ENCODE measurements at places on chromosomes 13 and 19. TPM values are rescaled to one million over a fixed set of nuclear protein-coding genes. Genes with fewer than 3 reads are reported as not detected.

Gene ZNF442
- total RNA-seq, result 2.2 TPM

Gene UFM1
- 54.5 TPM for total RNA-seq

Gene PINLYP
- total RNA-seq, result 8.8 TPM

Gene CGB3
- not detected for total RNA-seq

Gene GJB6
- 121 TPM for total RNA-seq

Gene ZNF154
- 2.2 TPM for total RNA-seq

Gene PDX1
- not detected for total RNA-seq

Gene UHRF1
- 2.0 TPM for total RNA-seq

Gene ZBTB45
- 14.0 TPM for total RNA-seq

Gene SULT2A1
- 1.7 TPM for total RNA-seq

- no peak overlapping the region for H3K27ac ChIP-seq
- no peaks in the 10 kb centered on the region for H3K27me3 ChIP-seq
- no peaks in the 10 kb centered on the region for H3K4me1 ChIP-seq
- H3K4me3 ChIP-seq, result no peak overlapping the region
- no peaks in the 10 kb centered on the region for H3K36me3 ChIP-seq
Measured at GRCh38 chr13:46751811-46752635, 44.9 kb downstream of the ESD start.

DNA sequence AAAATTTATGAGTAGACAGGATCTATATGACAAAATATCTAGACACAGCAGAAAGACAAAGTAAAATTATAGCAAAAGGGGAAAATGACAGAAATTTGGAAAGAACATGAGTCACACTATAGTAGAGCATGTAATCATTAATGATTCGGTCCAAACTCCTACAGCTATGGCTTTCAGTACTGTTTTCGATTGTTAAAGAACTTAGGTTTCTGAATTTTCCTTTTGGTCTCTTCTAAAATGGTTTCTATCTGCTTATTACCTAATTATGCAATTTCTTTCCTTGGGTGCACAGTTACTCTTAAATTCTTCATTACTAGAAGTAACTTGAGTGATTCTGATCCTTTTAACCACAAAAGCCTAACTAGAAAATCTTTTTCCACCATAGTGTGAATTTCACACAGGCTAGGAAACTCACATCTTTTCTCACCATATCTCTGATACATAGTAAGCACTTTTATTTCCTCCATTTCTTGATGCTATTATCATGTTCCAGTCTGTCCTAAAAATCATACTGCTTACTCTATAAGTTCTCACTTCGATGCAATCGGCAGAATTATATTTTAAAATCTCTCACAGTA lies 1101.4 kb downstream of the PCDH9 start:
- H3K27ac ChIP-seq, result no peak overlapping the region
- H3K4me3 ChIP-seq, result no peak overlapping the region
- DNase-seq, result no peak
- H3K36me3 ChIP-seq, result no peaks in the 10 kb centered on the region
- H3K27me3 ChIP-seq, result no peaks in the 10 kb centered on the region

DNA sequence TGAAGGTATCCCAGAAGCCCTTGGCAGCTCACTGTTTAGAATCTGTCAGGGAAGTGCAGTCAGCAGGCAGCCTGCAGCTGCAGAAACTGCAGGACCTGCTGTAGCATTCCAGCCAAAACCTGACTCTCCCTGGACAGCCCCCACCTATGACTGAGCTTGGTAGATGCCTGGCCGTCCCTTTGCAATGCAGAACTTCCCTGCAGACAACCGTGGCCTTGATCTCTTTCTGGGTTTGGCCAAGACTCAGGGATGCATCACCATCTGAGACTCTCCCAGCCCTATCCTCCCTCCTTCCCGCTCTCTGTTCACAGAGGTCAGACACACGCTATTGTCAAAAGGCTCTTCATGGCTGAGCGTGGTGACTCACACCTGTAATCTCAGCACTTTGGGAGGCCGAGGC lies 99.4 kb downstream of the ZNF557 start:
- no peak for DNase-seq
- H3K27ac ChIP-seq, result no peak overlapping the region
- H3K36me3 ChIP-seq, result no peaks in the 10 kb centered on the region
- H3K27me3 ChIP-seq, result no peaks in the 10 kb centered on the region
- H3K4me1 ChIP-seq, result no peaks in the 10 kb centered on the region
- no peak overlapping the region for H3K4me3 ChIP-seq

GRCh38 chr19:33219261-33219815 lies 6.3 kb downstream of the SLC7A10 start:
- H3K27ac ChIP-seq, result no peak overlapping the region
- H3K4me1 ChIP-seq, result no peaks in the 10 kb centered on the region
- H3K27me3 ChIP-seq, result peaks cover 2% of the 10 kb centered on the region
- no peak overlapping the region for H3K4me3 ChIP-seq

- H3K36me3 ChIP-seq, result peaks cover 15% of the 10 kb centered on the region
- peaks cover 7% of the 10 kb centered on the region for H3K27me3 ChIP-seq
- no peak for DNase-seq
- no peak overlapping the region for H3K27ac ChIP-seq
Measured at GRCh38 chr19:10288662-10289166, 1.0 kb upstream of the ICAM5 start.

DNA sequence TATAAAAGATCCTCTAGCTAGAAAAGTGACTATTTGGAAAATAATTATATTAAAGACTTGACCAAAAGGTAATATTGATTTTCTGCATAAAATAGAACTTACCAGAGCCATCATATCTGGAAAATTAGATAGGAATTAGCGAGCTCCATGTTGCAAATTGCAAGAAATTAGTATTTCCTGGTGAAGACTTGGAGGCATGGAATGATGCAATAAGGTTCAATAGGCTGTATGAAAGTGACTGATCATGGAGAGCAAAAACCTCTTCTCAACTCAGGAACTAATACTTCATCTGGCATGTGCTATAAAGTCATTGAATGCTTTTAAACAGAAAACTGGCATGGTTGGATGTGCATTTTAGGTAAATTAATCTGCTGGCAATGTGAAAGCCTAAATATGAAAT lies 66.3 kb upstream of the UFM1 start:
- DNase-seq, result no peak
- no peaks in the 10 kb centered on the region for H3K36me3 ChIP-seq
- no peak overlapping the region for H3K4me3 ChIP-seq
- H3K4me1 ChIP-seq, result no peaks in the 10 kb centered on the region

- H3K27ac ChIP-seq, result peak overlapping the region; percentile 52
- H3K27me3 ChIP-seq, result no peaks in the 10 kb centered on the region
- no peaks in the 10 kb centered on the region for H3K36me3 ChIP-seq
- no peak for DNase-seq
- no peak overlapping the region for H3K4me3 ChIP-seq
Measured at GRCh38 chr19:2974342-2975041, 2.9 kb upstream of the TLE6 start.

DNA sequence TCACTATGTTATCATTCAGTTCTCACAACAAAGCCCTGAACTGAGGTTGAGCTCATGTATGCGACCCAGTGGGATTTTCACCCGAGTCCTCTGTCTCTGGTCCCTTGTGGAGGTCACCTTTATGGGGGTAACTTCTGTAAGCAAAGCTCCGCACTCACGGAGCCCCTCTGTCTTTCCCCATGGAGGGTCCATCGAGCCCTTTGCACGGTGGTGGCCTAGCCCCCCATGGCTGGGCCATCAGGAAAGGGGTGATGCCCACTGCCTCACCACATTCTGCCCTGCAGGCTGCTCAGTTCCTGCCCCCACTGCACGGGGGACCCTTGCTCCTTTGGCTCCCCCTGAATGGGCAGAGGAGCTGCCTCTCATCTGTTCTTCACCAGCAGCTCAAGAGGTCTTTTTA lies 39.6 kb downstream of the CHST8 start:
- H3K27ac ChIP-seq, result no peak overlapping the region
- no peaks in the 10 kb centered on the region for H3K27me3 ChIP-seq
- H3K36me3 ChIP-seq, result no peaks in the 10 kb centered on the region
- no peaks in the 10 kb centered on the region for H3K4me1 ChIP-seq

DNA sequence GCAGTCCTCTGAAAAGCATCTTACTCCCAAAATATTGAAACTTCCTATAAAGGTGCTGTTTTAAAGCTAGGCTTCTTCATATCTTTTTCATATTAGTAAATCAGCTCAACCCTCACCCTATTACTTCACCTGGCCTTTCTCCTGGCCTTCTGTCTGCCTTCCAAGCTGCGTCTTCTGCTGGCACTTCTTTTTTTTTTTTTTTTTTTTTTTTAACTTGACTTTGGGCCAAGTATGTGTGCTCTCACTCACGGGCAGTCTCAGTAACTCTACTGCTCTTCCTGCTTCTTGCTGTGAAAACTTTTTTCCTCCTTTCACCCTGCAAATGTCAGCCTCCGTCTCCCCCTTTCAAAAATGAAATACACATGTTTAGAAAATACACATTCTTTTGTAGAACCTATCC lies 41.2 kb upstream of the KCTD4 start:
- no peaks in the 10 kb centered on the region for H3K27me3 ChIP-seq
- no peak overlapping the region for H3K4me3 ChIP-seq
- no peak overlapping the region for H3K27ac ChIP-seq
- no peaks in the 10 kb centered on the region for H3K36me3 ChIP-seq
- DNase-seq, result no peak

DNA sequence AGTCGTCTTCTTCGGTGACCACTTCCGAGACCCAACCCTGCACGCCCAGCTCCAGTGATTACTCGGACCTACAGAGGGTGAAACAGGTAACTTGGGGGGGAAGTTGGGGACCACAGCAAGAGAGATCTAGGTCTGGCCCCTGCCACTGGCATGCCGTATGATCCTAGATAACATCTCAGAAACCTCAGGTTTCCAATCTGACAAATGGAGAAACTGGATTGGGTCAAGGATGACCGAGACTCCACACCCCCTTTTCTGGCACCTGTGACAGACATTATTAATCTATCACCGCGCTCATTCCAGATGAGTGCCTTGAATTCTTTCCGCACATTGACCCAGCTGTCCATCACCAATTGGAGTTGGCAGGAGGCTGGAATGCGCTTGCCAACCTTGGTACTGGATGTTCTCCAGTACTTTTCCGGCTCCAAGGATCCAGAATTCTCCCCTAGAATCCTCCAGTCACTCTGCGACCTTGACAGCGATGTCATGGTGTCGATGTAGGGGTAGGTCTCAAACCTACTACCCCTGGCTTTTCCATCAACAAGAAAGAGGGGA lies 17.4 kb downstream of the VASP start:
- DNase-seq, result no peak
- no peaks in the 10 kb centered on the region for H3K27me3 ChIP-seq
- H3K27ac ChIP-seq, result no peak overlapping the region
- H3K4me3 ChIP-seq, result no peak overlapping the region
- H3K4me1 ChIP-seq, result peaks cover 27% of the 10 kb centered on the region

GRCh38 chr19:53608381-53608780 lies 23.4 kb upstream of the DPRX start:
- H3K4me1 ChIP-seq, result no peaks in the 10 kb centered on the region
- no peaks in the 10 kb centered on the region for H3K36me3 ChIP-seq
- no peaks in the 10 kb centered on the region for H3K27me3 ChIP-seq
- no peak overlapping the region for H3K4me3 ChIP-seq
- no peak overlapping the region for H3K27ac ChIP-seq

- DNase-seq, result no peak
- H3K27ac ChIP-seq, result no peak overlapping the region
- H3K4me3 ChIP-seq, result no peak overlapping the region
- H3K36me3 ChIP-seq, result no peaks in the 10 kb centered on the region
- peaks cover 13% of the 10 kb centered on the region for H3K4me1 ChIP-seq
- no peaks in the 10 kb centered on the region for H3K27me3 ChIP-seq
Measured at GRCh38 chr13:40916207-40916998, 102.7 kb downstream of the ELF1 start.
